ENCODE measurements at places on chromosomes 7 and 10.

GRCh38 chr7:115037128-115037802 lies 115.4 kb downstream of the MDFIC start:
- DNase-seq = no peak

DNA sequence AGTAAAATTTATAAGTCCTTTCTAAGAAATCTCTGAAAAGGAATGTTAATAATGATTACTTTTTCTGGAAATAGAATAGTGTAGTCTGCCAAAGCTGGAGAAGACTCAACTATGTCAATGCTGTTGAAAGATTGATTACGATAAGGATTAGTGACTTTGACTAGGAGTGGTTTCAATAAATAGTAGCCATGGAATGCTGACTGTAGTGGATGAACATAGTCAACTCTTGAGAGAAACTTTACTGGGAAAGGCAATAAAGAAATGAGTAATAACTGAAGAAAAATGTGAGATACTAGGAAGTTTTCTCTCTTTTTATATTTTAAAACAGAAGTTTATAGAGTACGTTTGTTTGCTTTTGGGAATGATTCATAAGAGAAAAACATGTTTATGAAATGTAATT lies 105.0 kb upstream of the CDK13 start:
- DNase-seq = no peak

DNA sequence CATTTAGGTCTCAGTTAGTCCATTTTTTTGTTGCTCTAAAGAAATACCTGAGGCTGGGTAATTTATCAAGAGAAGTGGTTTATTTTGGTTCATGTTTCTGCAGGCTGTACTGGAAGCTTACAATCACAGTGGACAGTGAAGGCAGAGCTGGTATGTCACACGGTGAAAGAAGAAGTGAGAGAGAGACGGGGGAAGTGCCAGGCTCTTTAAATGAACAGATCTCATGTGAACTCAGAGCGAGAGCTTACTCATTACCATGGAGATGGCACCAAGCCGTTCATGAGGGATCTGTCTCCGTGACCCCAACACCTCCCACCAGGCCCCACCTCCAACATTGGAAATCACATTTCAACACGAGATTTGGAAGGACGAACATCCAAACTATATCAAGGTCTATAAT lies 18.9 kb upstream of the PNLIPRP3 start:
- DNase-seq = no peak

GRCh38 chr7:516606-517456 lies 2.8 kb downstream of the PDGFA start:
- DNase-seq = no peak

- DNase-seq = no peak
These were observed 50.3 kb downstream of the HIP1 start for GRCh38 chr7:75688200-75689136.

- DNase-seq = no peak
These were observed 28.7 kb downstream of the IKZF1 start for GRCh38 chr7:50333221-50333651.

DNA sequence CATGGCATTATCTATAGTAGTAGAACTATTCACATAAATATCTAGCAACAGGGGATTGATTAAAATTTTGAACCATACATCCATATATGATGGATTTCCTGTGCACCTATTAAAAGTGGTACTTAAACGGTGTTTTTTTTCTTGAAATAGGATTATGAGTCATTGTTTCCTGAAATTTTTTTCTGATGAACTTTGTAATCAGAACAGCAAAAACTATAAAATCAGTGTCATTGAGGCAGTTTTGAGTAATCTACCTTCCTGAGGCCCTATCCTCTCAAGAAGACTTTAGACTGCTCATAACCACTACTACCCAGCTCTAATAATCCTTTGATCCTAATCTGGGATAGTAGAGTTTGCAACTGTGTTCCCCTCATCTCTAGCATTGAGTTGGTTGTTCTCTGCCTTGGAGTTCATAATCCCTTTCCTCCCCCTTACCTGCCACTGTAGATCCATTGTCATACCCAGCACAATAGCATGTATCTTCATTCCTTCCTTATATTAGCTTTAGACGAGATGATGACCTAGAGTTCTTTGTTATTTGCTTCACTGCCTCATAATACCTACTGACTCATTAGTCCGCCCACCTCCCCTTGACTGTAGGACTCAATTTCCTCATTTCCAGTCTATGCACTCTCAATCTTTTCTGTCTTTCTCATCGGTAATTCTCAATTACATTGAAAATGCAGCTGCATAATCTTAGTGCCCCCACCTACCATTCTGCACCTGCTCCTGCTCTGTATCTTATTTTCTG lies 133.4 kb downstream of the LRRC4 start:
- DNase-seq = no peak

- no peak for DNase-seq
These were observed 208.5 kb downstream of the COBL start for GRCh38 chr7:51108134-51108533.

Data from activated CD4-positive, alpha-beta T cell treated with anti-CD3 and anti-CD28 coated beads, Interleukin-2, amount 50 U/mL, for 4 hours (primary cell).